Fibroblast of villous mesenchyme (primary cell): ENCODE measurements at places on chromosomes 16 and 17. TPM values are rescaled to one million over a fixed set of nuclear protein-coding genes. Genes with fewer than 3 reads are reported as not detected.

Gene KRT9
- total RNA-seq = not detected in 2 replicates

- DNase-seq = no peak
Measured at GRCh38 chr17:56823848-56824247, 9.9 kb downstream of the C17orf67 start.

Gene ADAD2
- total RNA-seq = not detected in 2 replicates

DNA sequence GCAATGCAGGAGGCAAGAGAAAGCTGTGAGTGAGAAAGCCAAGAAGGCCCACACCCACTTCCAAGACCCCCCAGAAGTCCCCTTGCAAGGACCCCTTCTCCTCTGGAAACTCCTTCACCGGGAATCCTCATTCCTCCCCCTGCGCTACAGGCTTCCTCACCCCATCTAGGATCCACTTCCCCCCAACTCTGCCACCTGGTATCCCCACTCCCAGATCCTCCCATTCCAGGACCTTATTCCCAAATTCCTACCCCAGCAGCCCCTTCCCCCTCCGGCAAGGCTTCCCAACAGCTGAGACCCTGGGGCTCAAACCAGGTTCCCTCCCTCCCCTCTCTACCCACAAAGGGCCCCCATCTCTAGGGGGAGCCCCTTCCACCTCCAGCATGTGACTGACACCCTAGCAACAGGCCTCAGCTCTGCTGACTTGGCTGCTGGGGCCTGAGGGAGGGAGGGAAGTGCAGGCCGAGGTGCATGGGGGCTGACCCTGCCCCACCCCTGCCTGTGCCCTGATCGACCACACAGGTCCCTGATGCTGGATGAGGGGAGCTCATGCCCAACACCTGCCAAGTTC, 2.1 kb downstream of the HSF4 start:
- no peak for DNase-seq

DNA sequence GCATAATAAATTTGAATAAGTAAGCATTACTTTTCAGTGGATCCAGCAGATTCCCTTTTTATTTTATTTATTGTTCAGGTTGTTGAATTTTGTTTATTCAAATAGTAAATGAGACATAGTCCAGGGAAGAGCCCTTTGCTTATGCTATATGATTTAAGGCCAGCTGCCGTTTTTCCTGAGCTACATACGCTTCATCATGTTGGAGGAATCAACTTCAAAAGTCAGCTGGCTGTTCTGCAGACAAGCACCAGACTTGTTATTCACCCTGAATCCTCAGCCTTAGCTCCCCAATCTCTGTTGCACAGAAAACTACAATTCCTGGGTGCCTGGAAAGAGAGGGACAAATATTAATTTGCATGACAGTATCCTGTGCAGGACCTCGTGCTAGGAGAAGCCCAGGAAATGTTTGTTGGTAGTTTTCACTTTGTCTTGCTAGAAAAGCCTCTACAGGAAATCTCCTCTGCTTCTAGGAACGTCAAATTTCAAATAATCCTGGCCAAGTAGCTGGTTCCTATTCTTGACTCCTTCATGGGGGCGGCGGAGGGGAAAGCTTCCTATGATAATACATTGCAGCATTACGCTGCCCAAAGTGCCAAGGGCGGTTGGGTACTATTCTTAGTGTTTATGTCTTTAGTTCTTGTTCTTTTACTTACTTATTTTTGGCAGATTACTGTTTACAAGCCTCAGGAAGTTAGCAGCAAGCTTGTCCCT, 101.6 kb downstream of the PRKCA start:
- DNase-seq = peak; percentile 48

Gene BRIP1
- 16.1 and 22.9 TPM in 2 replicates for total RNA-seq

- DNase-seq = no peak
Measured at GRCh38 chr17:33096161-33096560, 104.5 kb downstream of the SPACA3 start.
